ENCODE measurements at places on chromosomes 4 and X. TPM values are rescaled to one million over a fixed set of nuclear protein-coding genes. Genes with fewer than 3 reads are reported as not detected.

GYG2 gene
- total RNA-seq: 1.4 TPM

GPAT3 gene
- total RNA-seq: 38.9 TPM

FRAS1 gene
- 3.7 TPM for total RNA-seq

TSPAN7 gene
- 20.0 TPM for total RNA-seq

MAGEB16 gene
- not detected for total RNA-seq

CT45A7 gene
- not detected for total RNA-seq

GRCh38 chrX:1249101-1249887 lies 19.3 kb upstream of the CSF2RA start:
- DNase-seq: peak; percentile 62

- DNase-seq: no peak
These were observed 203.0 kb downstream of the MAML3 start for GRCh38 chr4:139951021-139951420.

- no peak for DNase-seq
These were observed 127.4 kb downstream of the ANAPC10 start for GRCh38 chr4:144970597-144970996.

GRCh38 chr4:132934911-132935310 lies 214.2 kb upstream of the PCDH10 start:
- no peak for DNase-seq

DNA sequence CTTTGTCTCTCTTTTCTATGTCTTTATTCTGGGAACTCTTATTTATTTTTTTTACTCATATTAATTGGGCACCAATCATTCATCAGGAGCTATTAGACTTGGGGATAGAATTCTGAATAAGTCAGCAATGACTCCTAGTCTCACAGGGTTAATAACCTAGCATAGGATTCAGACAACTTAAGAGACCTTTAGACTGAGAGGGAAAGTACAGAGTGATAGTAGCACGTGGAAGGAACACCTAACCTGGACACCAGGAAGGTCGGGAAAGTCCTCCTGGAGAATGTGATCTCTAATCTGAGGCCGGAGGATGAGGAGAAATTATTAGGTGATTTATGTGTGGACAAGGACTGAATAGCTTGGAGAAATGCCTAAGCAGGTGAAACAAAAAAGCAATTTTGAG lies 3.9 kb upstream of the SYNPO2 start:
- no peak for DNase-seq

GRCh38 chr4:168667376-168667775 lies 170.5 kb downstream of the PALLD start:
- DNase-seq: no peak

- DNase-seq: no peak
These were observed 134.4 kb downstream of the AFF1 start for GRCh38 chr4:87069037-87069742.

DNA sequence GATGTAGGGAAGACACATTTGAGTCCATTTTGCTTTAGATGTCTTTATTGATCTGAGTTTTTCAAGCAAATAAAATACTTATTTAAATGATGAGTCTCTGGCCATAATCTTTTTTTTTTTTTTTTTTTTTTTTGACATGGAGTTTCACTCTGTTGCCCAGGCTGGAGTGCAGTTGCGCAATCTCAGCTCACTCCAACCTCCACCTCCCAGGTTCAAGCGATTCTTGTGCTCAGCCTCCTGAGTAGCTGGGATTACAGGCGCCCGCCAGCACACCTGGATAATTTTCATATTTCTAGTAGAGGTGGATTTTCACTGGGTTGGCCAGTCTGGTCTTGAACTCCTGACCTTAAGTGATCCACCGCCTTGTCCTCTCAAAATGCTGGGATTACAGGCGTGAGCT lies 194.5 kb upstream of the MAD2L1 start:
- no peak for DNase-seq

- DNase-seq: no peak
These were observed 2256.1 kb upstream of the AGA start for GRCh38 chr4:179698321-179698720.

DNA sequence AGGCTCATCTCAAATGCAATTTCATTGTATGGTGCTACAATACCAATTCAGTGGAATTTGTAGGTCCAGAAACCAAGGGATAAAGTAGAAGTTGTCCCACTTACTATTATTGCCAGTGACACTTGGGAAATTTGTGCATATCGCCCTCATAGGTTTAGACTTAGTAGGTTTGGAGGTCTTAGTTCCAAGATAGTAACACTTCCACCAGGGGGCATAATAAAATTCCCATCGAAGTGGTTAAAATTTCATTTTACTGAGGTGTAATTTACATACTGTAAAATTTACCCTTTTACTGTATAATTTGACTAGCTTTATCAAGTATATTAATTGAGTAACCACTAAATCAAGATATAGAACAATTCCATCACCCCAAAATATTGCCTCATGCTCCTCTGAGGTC lies 174.6 kb downstream of the INPP4B start:
- DNase-seq: no peak

DNA sequence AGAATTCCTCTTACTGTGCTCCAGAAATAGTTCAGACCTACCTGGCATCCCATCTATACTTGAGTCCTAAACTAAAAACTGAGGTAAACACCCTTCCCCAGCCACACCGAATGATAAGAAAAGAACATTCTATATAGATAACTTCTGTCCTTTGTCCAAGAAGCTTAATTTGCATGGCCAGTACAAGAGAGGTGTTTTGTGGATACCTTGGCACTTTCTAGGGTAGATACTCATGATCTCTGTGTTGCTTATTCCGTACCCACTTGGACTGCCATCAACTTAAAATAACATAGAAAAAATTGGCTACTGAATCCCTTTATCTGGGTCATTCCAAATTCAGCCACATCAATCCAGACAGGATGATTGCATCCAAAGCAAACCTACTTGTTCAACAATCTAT lies 1050.4 kb downstream of the STIM2 start:
- DNase-seq: no peak

GRCh38 chr4:41784191-41784979 lies 35.9 kb upstream of the PHOX2B start:
- DNase-seq: no peak

DNA sequence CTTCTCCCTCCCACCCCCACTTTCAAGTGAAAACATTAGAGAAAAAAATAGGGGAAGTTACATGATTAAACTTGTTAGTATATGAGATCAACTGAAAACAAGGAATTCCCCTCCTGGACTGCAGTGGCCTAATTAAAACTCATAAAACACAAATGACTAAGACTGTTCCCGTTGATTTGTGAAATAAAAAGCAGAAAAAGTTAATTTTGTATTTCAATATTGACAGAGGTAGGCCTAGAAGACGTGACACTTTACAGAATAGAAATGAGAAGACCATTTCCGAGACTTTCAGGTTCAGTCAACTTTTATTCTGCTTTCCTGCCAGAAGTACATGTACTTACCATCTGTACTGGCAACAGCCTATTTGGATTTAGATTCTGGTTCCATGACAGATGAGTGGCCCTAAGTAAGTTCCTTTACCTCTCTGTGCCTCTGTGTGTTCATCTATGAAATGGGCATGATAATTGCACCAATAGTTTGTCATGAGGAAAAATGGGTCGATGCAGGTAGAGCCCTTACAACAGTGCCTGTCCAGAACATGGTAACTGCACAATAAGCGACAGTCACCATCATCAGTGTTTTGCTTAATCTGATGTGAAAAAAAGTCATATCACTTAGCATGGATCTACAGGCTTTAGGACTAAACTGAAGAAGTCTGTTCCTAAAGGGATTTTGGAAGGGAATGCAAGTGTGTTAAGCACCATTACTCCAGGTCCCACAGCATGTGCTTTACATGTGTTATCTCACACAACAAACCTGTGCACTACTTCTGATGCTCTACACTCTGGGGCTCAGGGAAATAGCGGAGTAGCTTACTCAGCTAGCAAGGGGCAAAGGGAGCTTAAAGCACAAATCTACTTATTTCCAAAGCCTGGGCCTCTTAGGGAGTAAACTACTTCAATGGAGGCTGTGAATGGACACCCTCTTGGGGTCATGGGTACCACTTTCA lies 562.3 kb upstream of the DIPK2B start:
- DNase-seq: no peak

DNA sequence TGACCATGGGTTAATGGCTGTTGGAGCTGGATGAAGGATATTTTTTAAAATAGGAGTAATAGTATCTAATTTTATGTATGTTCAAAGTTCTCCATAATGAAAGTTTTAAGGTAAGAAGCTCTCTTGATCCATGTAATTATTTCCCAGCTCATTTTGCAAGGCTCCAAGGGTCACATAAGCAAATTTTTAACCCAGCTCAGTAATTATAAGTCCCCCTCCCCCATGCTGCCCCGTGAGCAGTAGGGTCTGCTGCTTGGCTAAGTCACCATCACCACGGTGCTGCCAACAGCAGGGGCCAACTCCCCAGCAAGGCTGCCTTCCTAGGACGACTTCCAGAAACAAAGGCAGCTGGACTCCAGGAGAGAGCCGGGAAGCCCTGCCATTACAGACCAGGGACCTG lies 340.0 kb downstream of the FBXW7 start:
- no peak for DNase-seq

GRCh38 chr4:10385994-10386394 lies 71.2 kb downstream of the ZNF518B start:
- DNase-seq: no peak

GRCh38 chr4:168797738-168798375 lies 212.2 kb downstream of the CBR4 start:
- DNase-seq: no peak

- DNase-seq: no peak
These were observed 17.7 kb upstream of the SLC25A43 start for GRCh38 chrX:119381349-119381944.

DNA sequence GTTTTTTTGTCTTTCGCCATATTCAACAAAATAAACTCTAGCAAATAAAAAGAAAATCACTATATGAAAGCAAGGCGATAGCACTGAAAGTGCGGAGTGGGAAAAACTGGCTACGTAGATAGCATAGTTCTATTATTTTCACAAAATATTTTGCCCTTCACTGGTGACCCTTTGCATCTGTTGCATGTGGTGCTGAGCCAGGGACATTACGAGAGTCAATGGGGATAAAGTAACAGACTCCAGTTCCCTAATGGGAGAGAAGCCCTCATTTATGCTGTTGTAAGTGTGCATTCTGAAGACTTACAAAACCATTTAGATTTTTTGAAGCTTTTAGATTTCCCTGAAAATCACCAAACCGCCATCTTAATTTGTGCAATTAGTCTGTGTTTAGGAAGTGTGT lies 501.6 kb downstream of the PPARGC1A start:
- no peak for DNase-seq

- DNase-seq: no peak
These were observed 16.8 kb downstream of the CLNK start for GRCh38 chr4:10667701-10668326.

DNA sequence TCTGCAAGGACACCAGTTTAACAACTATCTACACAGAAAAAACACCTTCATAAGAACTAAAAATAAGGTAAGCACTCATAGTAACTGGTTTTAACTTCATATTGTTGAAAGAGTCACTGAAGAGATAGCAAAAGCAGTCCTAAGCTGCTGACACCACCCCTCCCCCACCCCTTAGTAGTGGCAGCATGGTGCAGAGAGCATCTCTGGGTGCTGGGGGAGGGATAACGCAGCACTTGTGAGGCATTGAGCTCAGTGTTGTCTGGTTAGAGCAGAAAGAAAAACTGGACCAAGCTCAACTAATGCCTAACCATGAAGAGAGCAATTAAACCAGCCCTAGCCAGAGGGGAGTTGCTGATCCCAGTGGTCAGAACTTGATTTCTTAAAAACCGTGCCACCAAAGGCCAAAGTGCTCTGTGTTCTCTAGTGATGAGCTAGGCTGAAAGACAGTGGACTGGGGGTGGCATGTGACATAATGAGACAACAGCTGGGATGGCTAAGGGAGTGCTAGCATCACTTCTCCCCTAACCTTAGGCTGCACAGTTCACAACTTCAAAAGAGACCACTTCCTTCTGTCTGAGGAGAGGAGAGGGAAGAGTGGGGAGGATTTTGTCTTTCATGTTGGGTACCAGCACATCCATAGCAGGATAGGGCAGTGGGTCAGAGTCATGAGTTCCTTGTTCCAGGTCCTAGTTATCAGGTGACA lies 669.3 kb downstream of the PDHA2 start:
- no peak for DNase-seq

- DNase-seq: peak; percentile 49
These were observed 234.8 kb downstream of the COL25A1 start for GRCh38 chr4:109067508-109068235.

DNA sequence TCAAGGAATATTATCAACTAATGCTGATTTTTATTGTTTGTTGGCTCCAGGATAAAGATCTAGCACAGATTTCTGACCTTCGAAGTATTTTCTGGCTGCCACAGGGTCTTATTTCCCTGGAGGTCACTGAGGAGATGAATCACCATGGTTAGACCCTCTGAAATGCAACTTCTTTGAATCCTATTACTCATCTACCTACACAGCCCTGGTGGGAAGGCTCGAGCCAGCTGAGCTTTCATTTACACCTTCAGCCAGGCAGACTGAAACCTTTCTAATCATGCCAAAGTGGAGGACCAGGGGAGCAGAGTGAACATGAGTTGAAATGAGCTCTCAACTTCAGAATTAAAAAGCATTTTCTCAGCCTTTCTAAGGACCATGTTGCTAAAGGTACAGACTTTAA lies 130.5 kb downstream of the SMIM20 start:
- no peak for DNase-seq

GRCh38 chr4:150987204-150987603 lies 27.9 kb downstream of the LRBA start:
- no peak for DNase-seq

DNA sequence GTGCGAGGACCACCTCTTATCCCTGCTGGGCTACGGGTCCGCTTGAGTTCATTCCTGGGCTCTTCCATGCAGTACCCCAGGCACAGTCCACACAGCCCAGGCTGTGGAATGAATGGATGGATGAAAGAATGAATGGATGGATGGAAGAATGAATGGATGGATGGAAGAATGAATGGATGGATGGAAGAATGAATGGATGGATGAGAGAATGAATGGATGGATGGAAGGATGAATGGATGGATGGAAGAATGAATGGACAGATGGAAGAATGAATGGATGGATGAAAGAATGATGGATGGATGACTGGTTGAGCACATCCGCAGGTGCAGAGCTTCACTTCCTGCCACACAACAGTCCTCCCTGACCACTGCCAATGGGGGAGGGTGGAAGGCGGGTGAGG lies 28.2 kb downstream of the ACOX3 start:
- no peak for DNase-seq
